Activated naive CD8-positive, alpha-beta T cell treated with anti-CD3 and anti-CD28 coated beads for 36 hours (primary cell): ENCODE measurements at places on chromosomes 1 and 21. TPM values are rescaled to one million over a fixed set of nuclear protein-coding genes. Genes with fewer than 3 reads are reported as not detected.

- DNase-seq, result no peak
Observed at GRCh38 chr21:44800971-44801467, 601 bp downstream of the UBE2G2 start.

DNA sequence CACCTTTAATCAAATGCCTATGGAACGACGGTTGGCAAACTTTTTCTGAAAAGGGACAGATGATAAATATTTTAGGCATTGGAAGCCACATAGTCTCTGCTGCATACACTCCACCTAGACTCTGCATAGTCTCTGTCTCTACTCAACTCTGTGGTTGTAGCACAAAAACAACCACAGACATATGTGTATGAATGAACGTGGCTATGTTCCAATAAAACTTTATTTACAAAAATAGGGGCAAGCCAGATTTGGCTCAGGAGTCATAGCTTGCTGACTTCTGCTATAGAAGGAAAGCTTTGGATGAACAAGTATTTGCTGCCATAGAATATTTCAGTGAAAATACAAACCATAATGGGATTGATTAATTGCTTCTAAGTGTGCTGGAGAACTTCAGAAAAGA lies 37.5 kb upstream of the ADORA3 start:
- DNase-seq, result no peak

DNA sequence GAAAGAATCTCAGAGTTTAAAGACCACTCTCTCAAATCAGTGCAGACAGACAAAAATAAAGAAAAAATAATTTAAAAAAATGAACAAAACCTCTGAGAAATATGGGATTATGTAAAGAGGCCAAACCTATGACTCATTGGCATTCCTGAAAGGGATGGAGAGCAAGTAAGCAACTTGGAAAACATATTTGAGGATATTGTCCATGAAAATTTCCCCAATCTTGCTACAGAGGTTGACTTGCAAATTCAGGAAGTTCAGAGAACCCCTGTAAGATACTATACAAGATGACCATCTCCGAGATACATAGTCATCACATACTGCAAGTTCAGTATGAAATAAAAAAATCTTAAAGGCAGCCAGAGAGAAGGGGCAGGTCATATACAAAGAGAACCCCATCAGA lies 43.7 kb upstream of the IVNS1ABP start:
- DNase-seq, result no peak

GRCh38 chr1:230842801-230843200 lies 25.5 kb downstream of the C1orf198 start:
- no peak for DNase-seq

DNA sequence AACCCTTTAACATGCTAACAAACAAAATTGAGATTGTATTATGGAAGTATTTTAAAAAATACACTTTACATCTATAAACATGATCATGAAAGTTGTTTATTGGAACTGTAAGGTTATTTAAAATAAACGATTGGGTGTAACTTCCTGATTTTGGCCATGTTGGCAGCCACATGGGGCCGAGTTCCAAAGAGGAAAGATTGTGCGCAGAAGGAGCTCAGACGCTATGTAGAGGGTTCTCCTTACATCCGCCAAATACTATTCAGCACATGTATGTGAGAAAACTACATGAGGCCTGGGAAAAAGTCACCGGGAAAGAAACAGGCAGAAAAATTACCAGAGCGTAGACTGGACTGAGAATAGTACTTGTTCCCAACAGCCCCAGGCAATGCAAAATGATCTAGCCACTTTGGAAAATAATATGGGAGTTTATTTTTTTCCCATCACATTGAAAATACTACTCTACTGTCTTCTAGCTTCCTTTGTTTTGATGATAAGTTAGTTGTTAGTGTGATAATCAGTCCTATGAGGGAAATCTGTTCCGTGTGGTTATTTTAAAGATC lies 35.7 kb upstream of the B3GALT2 start:
- no peak for DNase-seq

SPRR2B gene
- not detected for total RNA-seq

GRCh38 chr1:36342426-36343185 lies 19.2 kb upstream of the EVA1B start:
- peak; percentile 55 for DNase-seq

GRCh38 chr21:35954066-35954465 lies 106.3 kb downstream of the SETD4 start:
- no peak for DNase-seq

DNA sequence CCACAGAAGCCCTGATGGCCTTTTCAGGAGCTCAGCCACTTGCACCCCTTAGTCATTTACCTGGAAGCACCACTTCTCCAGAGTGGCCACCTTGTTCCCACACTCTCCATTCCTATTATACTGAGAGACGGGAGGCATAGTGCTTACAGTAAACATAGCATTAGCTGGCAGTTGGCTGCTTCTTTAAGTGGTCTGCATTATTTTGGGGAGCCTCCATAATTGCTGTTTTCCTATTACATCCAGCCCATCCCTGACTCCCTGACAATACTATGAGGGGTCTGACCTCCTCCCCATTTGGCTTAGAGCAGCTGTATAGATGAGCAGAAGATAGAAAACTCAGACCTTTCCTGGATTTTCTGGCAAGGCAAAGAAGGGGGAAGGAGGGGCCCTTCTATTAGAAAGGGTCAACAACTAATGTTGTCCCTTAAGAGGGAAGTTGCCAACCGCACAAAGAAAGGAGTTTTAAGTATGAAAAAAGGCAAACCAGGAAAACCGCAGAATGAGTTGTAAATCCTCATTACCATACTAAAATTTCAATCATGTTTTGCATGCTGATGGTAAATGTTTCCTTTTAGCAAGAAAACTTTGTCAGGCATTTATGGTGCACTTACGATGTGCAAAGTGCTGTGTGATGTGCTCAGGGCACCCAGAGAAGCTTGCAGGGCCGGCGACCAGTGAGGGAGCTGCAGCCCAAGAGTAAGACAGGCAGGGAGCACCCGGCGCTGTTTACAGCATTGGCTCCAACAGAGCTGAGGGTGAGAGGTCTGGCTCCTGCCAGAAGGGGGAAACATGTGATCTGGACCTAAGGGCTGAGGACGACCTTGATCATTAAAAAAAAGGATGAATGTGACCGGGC lies 167.3 kb downstream of the ZZZ3 start:
- DNase-seq, result no peak

AADACL3 gene
- total RNA-seq, result not detected

GRCh38 chr1:226943156-226943555 lies 3.1 kb downstream of the COQ8A start:
- DNase-seq, result no peak

DNA sequence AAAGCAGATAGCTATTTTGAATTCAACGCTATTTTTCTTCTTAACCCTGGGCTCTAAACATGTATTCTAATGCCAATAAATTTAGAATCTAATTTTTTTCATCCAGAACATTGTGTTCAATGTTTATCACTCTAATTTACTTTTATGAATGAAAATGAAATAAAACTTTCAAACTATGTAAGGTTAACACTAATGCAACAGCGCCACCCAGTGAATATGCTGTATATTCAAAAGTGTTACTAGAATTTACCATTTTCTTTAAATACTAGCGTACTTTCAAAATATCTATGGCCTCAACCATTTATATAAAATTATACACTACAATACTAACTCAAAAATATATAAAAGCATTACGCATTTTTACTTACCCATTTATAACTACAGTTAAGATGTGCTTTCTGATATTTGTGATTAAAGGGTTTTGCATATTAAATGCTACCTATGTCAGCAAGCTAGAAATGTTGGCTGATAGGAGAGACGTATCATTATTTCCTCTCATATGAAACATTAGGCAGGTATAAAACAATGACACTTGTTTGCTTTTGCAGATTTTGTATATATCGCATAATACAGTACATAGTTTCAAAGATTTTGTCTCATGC lies 5.9 kb upstream of the NUF2 start:
- DNase-seq, result peak; percentile 22

DNA sequence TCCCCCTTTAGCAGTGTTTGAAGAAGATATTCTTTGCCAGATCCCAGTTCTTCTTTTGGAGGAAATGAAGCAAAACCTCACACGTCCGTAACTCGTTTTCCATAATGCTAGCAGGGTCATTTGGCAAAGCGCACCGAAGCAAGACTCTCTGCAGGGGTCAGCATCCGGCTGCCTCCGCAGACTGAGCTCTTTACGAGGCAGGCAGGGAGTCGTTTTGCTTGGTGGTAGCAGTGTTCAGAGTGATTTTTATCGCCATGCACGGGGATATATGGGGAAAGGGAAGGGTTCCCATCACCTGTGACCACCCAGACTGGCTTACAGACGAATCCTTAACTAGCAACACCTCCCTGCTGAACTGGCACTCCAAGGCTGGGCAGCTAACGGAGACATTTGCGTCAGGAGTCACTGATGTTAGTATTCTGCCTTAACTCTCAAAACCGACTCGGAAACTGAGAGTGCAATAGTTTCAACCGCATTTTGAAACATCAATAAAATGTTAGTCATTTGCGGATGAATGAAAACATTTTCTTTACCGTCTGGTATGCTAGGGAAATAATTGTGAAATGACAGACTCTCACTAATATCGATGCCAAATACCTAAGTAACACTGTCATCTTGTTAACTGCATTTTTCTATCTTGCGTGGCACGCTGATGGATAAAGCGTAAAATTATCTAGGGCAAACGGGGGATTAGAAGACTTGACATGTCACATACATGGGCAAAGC lies 2.2 kb upstream of the NEGR1 start:
- peak; percentile 54 for DNase-seq

DNA sequence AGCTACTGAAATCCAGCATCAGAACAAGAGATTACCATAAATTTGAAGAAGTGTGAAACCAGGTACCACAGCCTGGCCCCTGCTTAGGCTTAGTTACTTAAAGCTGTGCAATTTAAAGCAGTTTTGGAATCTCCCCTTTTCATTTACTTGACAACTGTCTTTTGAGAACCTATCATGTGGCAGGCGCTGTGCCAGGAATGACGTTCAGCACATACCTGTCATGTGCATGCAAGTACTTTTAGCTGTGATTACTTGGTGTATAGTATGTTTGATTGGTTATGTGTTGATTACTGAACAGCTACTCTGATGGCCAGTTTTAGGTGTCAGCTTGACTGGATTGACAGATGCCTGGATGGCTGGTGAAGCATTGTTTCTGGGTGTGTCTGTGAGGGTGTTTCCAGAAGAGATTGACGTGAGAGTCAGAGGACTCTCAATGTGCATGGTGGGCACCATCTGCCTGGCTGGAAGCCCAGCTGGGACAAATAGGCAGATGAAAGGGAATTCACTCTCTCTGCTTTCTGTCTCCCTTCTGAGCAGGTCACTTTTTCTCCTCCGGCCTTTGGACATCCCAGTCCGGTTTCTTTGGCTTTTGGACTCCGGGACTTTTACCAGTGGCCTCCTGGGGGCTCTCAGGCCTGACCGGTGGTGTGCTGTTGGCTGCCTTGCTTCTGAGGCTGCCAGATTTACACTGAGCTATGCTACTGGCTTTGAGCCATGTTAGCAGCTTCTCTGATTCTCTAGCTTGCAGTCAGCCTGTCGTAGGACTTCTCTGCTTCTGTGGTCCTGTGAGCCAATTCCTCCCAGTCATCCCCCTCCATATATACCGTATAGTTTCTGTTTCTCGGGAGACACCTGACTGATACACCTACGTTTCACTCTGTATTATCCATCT lies 178.0 kb downstream of the RYR2 start:
- DNase-seq, result no peak

- no peak for DNase-seq
Observed at GRCh38 chr1:225651376-225651871, 1.5 kb downstream of the ENAH start.

- no peak for DNase-seq
Observed at GRCh38 chr1:63701187-63701586, 72.6 kb upstream of the ROR1 start.

FAM72C gene
- 12.3 TPM for total RNA-seq

GRCh38 chr21:45618287-45618686 lies 25.2 kb upstream of the PCBP3 start:
- no peak for DNase-seq

FCMR gene
- 42.9 TPM for total RNA-seq
